Stimulated activated CD8-positive, alpha-beta memory T cell treated with anti-CD3 and anti-CD28 coated beads, Interleukin-4, amount 100 ng/mL, for 48 hours (primary cell): ENCODE measurements at places on chromosomes 4 and X.

DNA sequence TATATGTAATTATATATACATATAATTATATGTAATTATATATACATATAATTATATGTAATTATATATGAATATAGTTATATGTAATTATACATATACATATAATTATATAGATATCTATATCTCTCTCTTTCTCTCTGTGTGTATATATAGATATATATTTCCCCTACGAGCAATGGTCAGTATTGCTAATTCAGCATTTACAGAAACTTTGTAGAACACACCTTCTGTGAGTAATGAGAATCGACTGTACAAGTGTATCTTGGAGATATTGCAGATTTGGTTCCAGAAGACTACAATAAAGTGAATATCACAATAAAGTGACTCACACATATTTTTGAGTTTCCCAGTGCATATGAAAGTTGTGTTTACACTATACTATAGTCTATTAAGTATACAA lies 33.7 kb downstream of the GALNTL6 start:
- no peak for DNase-seq

- DNase-seq, result no peak
Observed at GRCh38 chr4:61296144-61296543, 96.0 kb downstream of the ADGRL3 start.

GRCh38 chrX:26672571-26672970 lies 456.6 kb downstream of the MAGEB5 start:
- no peak for DNase-seq

DNA sequence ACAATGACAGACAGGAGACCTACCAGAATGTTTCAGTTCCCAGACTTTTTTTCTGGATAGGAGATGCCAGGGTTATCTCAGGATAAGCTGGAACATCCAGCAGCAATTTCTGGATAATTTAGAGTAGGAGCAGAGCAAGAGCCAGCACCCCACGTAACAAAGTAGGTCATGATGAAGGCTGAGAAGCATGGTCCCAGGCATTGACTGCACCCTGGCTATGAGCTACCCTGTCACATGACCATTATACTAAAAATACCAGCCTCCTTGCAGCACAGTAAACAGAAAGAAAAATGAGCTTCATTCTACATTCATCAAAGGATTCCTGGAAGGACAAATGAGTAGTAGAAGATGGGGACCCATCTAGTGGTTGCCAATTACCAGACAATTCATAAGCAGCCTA lies 247.4 kb upstream of the AR start:
- no peak for DNase-seq

DNA sequence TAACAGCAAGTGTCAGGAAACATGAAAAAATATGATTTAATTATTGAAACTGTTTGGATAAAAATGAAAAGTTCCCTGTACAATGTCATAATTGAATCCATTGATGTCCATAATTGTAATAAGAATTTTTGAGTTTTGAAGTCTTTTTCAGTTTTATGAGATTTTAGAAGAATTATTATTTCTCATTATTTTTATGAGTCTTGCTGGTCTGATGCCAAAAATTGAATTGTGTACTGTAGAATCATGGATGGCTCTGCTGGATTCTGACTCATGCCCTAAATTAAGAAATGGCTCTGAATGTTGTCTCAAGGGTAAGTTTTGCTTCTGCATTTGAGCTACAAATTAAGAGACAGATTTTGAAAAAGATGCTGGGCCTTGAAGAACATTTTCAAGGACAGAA lies 132.8 kb upstream of the MAP9 start:
- DNase-seq, result no peak

DNA sequence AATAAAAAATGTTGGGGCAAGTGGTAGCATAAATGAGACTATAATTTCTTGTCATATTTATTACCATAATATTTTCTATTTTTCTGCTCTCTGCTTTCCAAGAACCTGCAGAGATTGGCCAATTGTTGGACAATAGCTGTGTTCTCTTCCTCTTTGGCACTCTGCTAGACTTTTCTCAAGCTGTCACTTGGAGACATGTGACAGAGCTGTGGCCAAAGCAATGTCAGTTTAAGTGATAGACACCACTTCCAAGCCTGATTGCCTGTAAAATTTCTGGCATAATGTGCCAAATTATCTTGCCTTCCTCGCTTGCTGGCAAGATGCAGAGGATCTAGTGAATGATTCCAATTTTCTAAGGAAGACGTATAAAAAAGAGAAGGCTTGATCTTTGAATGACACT lies 162.2 kb upstream of the NDST4 start:
- no peak for DNase-seq

DNA sequence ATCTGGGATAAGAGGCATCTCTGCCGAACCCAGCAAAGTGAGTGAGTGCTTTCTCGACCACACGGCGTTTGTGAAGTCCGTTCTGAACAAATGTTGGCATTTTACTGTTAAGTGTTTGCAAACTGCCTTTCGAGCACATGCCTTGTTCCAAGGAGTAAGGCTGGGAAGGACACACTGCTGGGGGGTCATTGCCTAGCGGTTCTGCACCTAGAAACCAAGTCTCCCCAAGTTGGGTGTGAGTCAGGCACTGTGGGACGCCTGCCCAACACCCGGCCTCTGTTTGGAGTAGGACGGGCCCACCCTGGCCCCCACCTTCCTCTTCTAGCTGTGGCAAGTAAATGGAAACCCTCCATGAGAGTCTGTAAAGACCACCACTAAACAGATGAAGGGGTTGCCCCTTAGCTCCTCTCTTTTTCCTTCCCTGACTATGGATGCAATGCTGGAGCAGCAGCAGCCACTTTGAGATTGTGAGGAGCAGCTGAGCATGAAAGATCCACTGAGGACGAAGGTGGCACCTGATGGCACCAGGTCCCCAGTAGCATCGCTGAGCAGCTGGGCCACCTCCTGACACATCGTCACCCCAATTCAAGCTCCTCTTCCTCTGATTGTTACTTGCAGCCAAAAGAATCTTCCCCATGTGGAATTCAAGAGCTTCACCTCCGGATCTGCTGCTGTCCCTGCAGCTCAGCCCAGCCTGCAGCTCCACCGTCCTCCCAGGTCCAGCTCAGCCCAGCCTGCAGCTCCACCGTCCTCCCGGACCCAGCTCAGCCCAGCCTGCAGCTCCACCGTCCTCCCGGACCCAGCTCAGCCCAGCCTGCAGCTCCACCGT lies 6.3 kb downstream of the CPLX1 start:
- DNase-seq, result no peak

DNA sequence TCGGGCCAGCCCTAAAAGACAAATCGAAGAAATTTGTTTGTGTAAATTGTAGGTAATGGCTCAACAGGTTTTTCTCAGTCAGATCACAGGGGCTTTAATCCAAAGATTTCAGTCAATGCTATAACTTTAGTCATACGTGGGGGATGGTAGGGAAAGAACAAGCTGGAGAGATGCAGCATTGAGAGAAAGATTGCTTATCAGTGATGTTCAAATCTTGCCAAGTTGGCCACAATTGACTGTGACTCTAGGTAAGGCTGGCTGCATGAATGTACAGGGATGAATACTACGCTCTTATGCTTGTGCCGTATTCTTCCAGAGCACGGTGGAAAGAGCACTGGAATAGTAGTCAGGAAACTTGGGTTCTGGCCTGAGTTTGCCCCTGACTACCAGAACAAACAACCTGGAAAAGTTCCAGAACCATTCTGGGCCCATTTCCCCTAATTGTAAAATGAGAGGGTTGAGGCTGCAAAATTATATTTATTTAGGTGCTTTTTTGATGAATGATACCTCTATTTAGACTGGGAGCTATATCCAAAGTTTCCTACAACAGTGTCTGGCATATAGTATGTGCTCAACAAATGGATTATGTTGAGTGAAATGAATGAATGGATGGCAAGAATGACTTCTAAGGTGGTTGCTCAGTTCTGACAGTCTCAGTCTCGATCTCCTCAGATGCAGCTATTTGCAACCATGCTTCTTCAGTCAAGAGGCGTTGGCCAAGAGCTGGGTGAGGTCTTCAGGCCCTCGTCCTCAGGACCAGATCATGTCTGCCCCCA lies 44.4 kb downstream of the TSC22D3 start:
- no peak for DNase-seq

DNA sequence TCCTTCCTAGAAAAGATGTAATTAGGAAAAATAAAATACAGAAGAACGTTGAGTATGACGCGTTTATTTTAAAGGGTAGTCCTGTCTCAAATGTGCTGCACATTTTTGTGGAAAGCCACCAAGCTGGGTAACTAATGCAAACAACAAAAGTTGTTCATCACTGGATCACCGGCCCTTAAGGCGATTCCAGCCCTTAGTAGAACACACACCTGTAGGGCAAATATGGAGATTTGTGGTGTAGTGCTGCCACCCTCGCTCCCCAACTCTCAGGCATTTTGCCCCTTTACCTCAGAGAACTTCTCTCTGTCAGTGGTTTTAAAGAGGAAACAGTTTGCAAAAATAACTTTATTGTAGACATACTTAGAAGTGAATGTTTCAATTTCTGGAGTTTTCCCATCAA lies 1.9 kb downstream of the TBL1X start:
- no peak for DNase-seq

DNA sequence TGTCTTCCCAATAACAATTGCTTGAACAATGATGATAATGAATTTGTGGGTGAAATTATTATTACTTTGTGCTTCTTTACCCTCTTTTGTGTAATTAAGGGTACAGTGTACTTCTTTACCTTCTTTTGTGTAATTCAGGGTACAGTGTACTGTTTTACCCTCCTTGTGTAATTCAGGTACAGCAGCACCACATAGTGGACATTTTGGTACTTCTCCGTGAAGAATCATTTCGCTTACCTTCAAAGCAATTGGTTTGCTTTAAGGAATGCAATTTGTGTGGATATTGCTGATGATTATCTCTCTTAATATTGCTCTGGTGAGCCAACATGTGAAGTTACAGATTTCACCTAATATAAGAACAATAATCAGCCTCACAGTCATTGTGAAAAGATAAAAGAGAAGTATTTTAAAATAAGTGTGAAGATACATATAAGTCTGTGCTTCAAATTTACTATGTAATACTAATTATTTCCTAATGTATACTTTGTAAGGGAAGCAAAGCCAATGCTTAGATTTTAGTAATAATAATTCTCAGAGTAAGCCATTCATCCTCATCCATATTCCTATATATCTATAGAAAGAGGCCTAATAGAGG lies 27.2 kb upstream of the SEC24B start:
- DNase-seq, result no peak

GRCh38 chr4:149266301-149266700 lies 549.3 kb downstream of the IQCM start:
- no peak for DNase-seq

DNA sequence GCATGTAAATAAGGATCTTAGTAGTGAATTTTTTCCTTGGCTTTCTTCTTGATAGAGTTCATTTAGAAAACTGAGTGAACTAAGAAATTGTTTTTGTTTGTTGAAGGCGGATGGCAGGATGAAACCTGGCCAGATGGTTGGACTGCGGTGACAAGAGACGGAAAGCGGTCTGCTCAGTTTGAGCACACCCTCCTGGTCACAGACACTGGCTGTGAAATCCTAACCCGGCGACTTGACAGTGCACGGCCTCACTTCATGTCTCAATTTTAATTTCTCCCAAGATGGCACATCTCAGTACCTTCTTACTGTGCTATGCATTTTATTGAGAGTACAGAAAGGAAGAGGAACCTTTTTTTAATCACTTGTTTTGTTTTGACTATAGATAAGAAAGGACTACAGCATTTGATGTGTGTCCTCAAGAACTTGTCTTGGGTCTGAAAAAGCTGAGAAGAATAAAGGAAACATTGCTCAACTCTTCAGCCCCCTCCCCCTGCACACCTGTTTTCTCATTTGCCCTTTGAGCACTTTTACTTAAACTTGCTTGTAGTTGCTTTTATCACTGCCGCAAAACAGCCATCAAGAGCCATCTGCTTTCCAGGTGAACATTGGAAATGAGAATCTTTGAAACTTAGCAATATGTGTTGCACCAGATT lies 27.4 kb downstream of the ADH5 start:
- DNase-seq, result no peak

DNA sequence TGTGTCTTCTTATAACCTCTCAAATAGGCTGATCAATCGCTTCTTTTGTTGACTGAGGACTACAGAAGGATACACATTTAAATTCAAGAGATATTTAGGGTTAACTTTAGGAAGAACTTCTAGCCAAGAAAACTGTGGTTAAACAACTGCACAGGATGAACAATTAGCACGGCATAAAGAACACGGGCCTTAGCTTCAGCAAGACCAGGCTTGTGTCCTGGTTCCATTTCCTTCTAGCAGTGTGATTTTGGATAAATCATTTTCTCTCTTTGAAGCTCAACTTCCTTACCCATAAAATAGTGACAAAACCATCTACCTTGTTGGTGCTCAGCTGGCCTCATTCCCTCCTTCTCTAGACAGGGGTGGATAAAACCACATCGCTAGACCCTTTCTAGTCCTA lies 117.6 kb downstream of the TSPAN5 start:
- no peak for DNase-seq

DNA sequence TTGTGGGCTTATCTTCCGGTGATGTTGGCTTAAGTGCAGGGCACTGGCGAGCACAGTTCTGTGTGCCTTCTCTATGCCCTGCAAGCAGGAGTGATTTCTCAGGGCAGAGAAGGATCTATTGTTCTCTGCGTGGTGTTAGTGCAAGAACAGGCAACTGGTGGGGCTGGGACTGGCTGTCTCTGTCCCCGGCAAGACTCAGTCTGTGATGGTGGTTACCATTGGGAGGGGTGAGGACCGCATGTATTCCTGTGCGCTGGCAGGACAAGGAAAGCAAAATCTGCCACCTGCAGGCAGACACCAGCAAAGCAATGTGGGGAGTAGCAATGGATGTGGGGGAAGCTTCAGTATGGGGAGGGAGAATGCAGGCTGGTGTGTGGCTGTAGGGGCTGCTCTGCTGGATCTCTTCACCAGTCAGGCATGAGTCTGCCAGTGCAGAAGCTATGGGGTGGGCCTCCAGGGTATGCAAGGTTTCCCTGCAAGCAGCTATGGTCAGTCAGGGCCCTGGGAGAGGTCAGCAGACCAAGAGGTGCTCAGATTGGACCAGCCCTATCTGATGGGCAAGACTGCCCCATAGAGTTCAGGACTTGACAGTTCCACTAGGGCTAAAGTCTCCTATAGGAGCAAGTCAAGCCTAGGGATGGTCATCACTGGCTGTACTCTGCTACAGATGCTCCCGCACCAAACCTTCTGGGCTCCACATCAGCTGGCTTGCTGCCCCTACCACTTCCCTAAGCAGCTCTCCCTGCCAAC lies 16.8 kb downstream of the PF4 start:
- no peak for DNase-seq

- no peak for DNase-seq
Observed at GRCh38 chr4:1633993-1634392, 50.1 kb downstream of the FAM53A start.

DNA sequence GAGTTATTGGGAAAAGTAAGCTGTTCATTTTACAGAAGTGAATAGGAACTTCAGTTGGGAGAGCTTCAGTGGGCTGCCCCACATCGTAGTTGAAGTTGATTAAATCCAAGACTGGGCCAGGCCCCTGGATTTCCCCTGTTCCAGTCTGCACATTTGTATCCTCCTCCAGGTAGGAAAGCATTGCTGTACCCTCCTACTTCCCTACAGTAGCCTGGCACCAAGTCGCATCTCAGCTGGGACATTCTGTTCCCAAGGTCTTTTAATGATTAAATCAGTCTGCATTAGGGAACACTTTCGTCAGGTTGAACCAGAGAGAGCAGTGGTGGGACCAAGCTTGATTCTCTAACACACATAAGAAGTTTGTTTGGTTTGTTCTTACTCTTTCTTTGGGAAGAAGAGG lies 165.8 kb upstream of the PPARGC1A start:
- DNase-seq, result no peak
